ENCODE measurements at places on chromosomes 6 and 20.

GRCh38 chr20:57708694-57709673 is 831 bp downstream of the PMEPA1 start:
- DNase-seq, result peak; percentile 36

DNA sequence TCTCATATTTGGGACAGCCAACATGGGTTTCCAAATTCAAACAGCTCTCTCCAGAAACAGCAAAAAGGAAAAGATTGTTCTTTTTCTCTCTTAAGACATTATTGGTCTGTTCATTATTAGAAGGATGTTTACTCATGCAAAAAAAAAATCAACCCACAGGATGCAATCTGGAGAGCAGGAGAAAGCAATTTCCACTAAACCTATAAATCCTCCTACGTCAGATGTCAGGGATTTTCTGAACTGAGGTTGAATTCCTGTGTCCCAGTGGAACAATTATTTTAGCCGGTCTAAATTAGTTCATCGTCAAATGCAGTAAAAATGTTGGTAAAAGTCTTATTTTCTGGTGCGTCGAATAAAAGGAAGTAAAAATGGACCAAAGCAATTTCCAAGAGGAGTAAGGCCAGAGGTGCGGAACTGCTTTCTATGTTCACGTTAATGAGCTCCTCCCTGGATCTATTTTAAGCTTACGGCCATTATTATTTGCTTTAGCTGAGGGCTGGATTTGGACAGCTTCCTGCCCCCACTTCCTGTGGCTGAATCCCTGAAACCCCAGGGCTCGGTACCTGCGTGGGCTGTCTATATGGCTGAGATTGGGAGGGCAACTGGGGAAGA is at the start of gene GABRR1:
TSS of gene GABRR1 (minus strand) at position 60 of the 612 bp plus-strand sequence. CDS start at position 24, 36 bp downstream.
- DNase-seq, result no peak

- no peak for DNase-seq
Observed at GRCh38 chr6:23316131-23316530, 746.8 kb downstream of the HDGFL1 start.

GRCh38 chr6:91654793-91655192 is 1067.9 kb upstream of the MAP3K7 start:
- no peak for DNase-seq

- no peak for DNase-seq
Observed at GRCh38 chr6:18958146-18958545, 571.0 kb downstream of the RNF144B start.

GRCh38 chr6:144602523-144603180 is 317.5 kb downstream of the UTRN start:
- no peak for DNase-seq

DNA sequence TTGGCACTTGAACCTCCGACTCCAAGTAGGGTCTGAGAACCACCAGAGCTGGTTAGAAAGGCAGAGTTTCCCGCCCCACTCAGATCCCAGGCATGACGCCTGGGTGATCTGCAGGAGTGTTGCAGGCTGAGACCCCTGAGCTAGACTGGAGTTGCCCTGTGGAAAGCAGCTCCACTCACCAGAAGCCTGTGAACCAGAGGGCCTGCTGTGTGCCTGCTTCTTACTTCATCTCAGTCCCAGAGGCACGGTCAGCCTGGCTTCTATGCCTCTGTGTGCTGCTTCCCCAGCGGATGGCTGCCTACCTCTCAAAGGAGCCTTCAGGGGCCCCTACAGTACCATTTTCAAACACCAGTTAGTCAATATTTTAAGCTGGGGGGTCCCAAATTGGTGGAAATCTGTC is 15.6 kb upstream of the CCN6 start:
- no peak for DNase-seq

- DNase-seq, result no peak
Observed at GRCh38 chr6:167807756-167808155, 19.0 kb upstream of the AFDN start.

GRCh38 chr6:76684875-76685274 is 612.4 kb upstream of the IMPG1 start:
- no peak for DNase-seq

DNA sequence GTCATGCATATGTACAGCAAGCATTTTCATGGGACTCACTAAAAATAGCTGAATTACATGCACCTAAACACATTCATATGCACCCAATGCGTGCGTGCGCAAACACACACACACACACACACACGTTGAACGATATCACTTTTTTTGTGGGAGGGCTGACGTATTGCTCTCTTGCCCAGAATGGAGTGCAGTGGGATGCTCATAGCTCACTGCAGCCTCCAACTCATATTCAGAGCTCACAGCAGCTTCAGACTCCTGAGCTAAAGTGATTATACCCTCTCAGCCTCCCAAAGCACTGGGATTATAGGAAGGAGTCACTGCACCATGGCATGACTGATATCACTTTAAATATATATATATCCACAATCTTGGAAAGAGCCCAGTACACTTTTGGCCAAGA is 620.4 kb upstream of the MANEA start:
- no peak for DNase-seq

DNA sequence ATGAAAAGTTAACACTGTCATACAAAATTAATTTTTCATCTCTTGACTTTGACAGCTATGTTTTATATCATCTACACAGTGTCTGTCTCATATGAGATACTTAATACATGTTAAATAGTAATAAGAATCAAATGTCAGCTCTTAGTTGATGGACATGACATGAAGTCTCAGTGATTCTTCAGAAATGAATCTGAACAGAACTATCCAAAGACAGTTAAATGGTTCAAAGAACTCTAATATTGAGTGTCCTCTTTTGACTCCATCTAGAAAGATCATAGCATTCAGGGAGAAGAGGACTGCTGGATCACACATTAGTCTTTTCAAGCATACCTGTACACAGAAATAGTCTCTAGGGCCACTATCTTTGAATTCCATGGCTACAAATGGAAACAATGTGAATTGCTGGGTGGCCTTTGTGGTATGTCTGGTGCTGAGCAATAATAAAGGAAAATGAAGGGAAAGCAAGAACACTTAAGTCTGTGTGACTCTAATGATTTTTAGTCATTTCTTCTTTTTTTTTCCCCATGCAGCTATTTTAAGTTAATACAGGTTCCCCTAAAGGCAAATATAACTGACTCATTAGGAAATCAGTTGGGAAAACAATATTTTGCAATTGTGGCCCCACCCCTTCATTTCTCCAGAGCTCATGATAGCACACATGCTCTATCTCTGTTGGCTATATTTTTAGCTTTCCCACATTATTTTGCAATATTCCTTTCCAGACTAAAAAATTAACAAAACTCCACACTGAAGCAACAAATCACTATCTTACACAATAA is 367.5 kb downstream of the GRIK2 start:
- no peak for DNase-seq

DNA sequence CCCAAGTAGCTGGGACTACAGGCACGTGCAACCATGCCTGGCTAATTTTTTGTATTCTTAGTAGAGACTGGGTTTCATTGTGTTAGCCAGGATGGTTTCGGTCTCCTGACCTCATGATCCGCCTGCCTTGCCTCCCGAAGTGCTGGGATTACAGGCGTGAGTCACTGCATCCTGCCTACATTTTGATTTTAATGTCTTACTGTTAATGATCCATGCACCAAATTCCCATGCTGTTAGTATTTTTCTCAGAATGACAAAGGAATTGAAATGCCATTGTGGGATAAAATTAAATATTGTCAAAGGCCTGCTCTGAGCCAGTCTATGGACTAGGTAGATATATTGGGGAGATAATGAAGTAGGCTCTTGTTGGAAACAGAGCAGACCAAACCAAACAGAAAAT is 28.2 kb downstream of the CBFA2T2 start:
- DNase-seq, result no peak

DNA sequence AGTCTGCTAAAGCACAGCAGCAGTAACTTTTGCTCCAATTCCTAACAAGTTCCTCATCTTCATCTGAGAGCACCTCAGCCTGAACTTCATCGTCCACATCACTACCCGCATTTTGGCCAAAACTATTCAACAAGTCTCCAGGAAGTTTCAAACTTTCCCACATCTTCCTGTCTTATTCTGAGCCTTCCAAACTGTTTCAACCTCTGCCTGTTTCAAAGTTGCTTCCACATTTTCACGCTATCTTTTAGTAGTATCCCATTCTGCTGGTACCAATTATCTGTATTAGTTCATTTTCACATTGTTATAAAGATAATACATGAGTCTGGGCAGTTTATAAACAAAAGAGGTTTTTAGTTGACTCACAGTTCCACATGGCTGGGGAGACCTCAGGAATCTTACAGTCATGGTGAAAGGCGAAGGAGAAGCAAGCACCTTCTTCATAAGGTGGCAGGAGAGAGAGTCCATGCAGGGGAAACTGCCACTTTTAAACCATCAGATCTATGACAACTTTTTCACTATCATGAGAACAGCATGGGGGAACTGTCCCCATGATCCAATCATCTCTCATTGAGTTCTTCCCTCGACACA is 99.4 kb upstream of the GRIK2 start:
- no peak for DNase-seq

DNA sequence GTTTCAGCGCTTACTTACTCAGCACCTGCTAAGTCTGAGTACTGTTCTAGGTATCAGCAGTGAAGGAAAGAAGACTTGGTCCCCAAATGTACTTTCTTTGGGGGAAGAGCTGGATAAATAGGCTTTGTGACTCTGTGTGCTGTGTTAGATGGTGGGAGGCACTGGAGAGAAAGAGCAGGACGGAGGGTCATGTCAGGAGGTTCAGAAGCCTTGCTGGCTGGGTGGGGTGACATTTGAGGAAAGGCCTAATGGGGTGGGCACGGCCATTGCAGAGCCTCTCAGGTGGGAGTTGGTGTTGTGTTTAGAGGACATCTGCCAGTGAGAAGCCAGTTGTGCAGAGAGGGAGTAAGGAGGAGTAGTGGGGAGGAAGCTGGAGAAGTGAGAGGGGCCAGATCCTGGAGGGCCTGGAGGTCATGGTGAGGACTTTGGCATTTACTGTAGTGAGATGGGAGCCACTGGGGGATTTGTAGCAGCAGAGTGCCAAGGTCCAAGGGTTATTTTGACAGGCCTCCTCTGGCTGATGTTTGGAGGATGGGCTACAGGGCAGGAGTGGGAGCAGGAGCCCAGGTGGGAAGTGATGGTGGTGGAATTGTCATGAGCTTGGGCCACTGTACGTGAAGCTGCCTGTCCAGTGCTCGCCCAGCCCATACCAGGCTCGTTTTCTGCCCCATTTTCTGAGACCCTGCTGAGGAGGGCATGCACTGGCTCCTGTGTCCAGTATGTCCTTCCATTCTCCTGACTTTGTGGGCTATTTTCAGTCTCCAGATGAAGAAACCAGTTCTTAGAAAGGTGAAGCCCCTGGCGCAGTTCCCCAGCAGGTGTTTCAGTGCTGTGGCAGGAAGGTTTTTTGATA is 886 bp downstream of the SDCBP2 start:
- no peak for DNase-seq

DNA sequence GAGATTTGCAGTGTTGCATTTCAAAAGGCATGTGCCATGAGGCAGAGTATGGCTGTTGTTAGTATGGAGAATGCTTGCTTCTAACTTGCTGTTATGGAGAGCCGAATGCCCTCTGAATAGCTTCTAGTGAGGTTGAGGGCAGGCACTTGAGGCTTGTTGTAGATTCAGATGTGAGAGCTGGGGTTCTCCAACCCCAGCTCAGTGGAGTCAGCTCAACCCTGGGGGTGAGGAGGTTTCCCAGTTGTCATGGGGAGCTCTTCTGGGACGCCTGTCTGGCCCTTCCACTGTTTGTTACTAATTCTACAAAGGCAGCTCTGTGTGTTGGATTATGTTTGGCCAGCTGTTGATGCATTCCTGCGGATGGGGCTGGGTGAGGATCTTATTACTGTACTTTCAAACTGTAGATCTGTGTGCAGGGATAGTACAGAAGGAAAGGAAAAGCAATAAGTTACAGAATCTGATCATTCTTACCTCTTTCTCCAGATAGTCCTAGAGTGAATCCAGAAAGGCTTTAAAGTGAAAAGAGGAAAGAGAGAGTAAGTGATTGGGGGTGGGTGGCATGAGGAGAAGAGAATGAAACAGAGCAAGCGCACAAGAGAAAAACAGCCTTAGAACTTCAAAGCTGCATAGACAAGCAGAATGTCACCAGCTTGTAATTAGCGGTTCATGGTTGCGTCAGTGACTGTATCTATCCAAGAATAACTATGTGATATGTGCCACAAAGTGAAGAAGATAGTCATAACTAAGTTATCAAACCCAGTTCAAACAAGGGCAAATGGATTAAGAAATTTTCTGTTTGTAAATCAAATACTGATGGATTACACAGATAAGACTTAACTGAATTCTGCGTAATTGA is 148.7 kb downstream of the PRL start:
- no peak for DNase-seq

DNA sequence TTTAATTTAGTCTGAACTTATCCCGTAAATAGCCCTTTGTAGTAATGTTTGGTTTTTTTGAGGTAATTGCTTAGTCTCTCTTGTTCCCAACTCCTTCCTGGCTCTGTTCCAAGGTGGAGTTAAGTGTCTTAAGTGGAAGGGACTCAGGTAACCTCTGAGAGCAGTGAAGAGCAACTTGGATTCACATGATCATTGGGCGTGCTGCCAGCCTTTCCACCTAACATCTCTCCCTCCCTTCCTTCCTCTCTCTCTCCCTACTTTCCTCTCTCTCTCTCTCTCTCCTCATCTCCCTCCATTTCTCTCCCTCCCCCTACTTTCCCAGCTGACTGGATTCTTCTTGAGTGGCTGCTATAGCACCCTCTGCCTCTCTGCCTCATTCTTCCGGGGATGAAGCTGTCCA is 232.9 kb upstream of the SASH1 start:
- no peak for DNase-seq

DNA sequence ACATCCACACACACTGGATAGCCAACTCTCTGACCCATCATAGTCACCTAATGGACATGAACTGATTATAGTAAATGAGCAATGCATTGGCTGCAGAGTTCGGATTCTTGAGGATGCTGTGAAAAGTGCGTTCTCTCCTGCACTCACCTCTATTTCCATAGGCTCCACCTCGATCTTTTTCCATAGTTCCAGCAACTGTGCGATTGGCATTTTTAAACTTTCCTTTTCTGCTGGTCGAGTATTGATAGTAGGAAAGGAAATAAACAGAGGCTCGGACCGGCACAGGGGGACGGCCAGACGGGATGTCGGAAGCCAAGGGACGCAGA is 94.4 kb downstream of the RNASET2 start:
- no peak for DNase-seq

DNA sequence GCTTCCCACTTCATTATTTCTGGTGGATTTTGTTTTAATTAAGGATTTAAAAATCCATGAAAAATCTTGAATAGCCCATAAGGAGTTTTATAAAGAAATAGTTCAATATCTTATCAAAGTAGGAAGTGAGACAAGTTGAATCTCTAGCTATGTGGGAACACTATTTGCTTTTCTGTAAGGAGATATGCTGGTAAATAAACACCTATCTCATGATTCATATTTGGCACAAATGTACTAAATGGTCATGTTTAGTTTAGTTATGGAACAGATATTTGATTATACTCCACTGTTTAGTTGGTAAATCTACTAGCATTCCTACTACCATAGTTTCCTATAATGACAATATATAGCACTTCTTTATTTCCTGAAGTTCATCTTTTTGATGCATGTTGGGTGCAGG is 239.9 kb upstream of the CEP162 start:
- no peak for DNase-seq

DNA sequence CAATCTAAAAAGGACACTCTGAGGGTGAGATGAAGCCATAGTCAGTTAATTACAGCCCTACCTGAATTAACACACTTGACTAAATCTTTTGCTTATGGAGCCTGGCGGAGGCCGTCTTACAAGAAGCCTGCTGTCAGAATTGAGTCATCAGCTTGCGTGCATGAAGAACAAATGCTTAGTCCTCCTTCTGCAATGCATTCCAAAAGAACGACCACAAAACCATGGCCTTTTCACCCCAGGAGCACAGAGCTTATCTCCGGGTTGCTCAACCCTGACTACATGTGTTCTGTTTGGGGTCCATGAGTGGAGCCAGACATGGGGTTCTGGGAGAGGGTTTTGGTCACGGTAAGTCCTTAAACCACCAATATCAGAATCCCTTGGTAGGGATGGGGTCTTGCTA is 318.1 kb downstream of the CLIC5 start:
- DNase-seq, result no peak

Data from T follicular helper cell (primary cell).